ENCODE measurements at places on chromosomes 5 and 9. TPM values are rescaled to one million over a fixed set of nuclear protein-coding genes. Genes with fewer than 3 reads are reported as not detected.

LRRTM2 gene
- polyA plus RNA-seq: 0.90 TPM

SPEF2 gene
- 6.6 TPM for polyA plus RNA-seq

ARSI gene
- 8.2 TPM for polyA plus RNA-seq

PCDHB10 gene
- polyA plus RNA-seq: 5.3 TPM

EDIL3 gene
- 13.2 TPM for polyA plus RNA-seq

TCF7 gene
- 2.3 TPM for polyA plus RNA-seq

LURAP1L gene
- polyA plus RNA-seq: 13.2 TPM

PAX5 gene
- 0.21 TPM for polyA plus RNA-seq
